ENCODE measurements at places on chromosomes 1 and 21. TPM values are rescaled to one million over a fixed set of nuclear protein-coding genes. Genes with fewer than 3 reads are reported as not detected.
A peak's percentile ranks its signal among the peaks of the same experiment; 100 is the strongest.

S100A7A gene
- polyA plus RNA-seq: not detected

AADACL4 gene
- polyA plus RNA-seq: not detected

GRCh38 chr21:45280178-45280821, 7.4 kb downstream of the POFUT2 start:
- no peak for DNase-seq

DNA sequence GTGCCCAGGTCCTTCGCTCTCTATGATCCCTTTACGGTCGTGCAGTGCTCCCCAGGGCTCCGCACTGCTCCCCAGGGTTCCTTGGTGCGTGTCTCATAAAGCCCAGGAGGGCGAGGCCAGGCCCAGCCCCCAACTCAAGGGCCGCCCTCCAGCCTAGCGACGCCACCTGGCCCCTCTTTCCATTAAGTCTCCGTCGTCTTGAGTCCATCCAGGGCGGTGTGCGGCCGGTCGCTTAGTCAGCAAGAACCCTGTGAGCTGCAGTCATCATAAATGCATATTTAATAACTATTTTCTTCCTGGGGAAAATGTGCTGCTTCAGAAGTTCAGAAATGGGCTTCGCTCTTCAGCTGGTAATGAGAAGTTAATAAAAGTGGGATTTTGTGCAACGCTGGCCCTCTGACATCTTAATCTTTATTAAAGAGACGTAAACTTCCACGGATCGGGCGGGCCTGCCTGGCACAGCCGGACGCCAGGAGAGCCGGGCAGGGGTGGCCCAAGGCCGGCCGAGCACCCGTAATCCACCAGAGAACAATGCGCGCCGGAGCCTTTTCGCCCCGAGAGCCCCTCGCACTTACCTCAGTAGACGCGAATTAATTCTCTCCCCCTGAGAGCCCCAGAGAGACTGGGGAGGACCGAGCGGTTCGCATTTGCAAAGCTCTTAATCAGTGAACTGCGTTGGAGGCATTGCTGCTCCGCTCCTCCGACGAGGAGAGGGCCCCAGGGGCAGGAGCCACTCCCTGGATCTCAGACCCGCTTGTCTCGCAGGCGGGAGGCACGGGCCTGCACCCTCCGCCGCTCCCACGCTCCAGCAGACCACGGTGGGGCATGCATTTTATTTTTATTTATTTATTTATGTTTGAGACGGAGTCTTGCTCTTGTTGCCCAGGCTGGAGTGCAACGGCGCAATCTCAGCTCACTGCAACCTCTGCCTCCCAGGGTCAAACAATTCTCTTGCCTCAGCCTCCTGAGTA, 188.3 kb upstream of the ARHGEF16 start:
- no peak for DNase-seq

- no peak for DNase-seq
Measured at GRCh38 chr1:233869680-233870079, 34.8 kb upstream of the SLC35F3 start.

- DNase-seq: no peak
Measured at GRCh38 chr1:226601456-226601855, 52.9 kb downstream of the STUM start.

- no peak for DNase-seq
Measured at GRCh38 chr21:19603011-19603593, 1199.5 kb upstream of the TMPRSS15 start.

DNA sequence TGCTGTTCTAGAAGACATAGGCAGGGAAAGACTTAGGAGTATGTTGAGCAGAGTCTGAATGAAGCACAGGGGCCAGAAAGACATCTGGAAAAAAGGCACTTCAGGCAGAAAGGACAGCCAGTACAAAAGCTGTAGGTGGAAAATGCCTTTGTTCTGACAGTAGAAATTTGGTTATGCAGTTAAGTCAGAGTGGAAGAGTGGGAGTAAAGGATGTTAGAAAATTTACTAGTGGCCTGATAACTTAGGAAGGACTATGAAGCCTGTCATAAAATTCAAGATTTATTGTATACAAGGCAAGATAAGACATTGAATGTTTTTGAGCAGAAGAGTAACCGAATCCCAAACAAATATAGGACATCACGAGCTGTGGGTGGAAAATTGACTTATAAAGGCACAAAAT, 987.9 kb downstream of the PLA2G4A start:
- no peak for DNase-seq

GRCh38 chr21:34821717-34822116, 152.9 kb downstream of the CLIC6 start:
- no peak for DNase-seq

GRCh38 chr1:241816008-241816407, 32.0 kb upstream of the EXO1 start:
- DNase-seq: no peak

- DNase-seq: no peak
Measured at GRCh38 chr1:65493802-65494201, 73.3 kb downstream of the LEPR start.

GRCh38 chr1:167345386-167345733, 124.7 kb downstream of the POU2F1 start:
- no peak for DNase-seq

DNA sequence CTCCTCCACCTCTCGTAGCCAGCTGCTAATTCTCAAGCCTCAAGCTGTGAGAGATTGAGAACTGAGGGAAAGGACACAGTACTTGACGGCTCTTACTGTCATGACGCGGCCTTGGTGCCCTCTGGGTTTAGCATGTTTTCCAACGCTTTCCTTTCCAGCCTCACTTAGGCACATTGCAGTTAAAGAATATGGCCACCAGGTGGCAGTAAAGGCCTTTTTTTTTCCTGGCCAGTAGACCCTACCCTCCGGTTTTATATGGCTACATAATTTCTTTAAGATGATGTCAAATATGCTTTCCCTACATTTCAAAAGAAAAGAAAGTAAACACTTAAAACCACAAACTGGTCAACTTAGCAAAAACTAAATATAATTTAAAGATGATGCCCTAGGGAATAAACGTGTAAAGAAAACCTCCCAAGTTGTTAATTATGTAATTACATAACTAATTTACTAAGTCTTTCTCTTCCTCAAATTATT, 56.8 kb upstream of the PRDX6 start:
- peak; percentile 86 for DNase-seq

IKBKE gene
- polyA plus RNA-seq: 27.0 TPM

DNA sequence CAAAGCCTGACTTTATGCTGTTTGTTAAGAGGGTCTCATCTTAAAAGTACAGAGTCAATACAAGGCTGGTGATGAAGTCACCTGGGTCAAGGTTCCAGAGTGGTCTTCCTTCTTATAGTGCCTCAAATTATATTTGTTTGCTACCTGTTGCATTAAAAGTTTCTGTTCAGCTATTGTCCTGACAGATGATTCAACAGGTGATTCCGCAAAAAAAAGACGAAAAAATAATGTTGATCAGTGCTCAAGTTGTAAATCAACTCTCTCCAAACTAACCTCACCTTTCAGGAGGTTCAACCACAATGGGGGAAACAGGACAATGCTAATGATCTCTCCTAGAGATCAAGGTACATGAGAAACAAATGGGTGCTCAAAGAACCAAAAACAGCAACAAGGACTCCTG, 35.7 kb downstream of the HSF2BP start:
- DNase-seq: no peak

CLDN19 gene
- polyA plus RNA-seq: 5.6 TPM

DMRTA2 gene
- not detected for polyA plus RNA-seq

DNA sequence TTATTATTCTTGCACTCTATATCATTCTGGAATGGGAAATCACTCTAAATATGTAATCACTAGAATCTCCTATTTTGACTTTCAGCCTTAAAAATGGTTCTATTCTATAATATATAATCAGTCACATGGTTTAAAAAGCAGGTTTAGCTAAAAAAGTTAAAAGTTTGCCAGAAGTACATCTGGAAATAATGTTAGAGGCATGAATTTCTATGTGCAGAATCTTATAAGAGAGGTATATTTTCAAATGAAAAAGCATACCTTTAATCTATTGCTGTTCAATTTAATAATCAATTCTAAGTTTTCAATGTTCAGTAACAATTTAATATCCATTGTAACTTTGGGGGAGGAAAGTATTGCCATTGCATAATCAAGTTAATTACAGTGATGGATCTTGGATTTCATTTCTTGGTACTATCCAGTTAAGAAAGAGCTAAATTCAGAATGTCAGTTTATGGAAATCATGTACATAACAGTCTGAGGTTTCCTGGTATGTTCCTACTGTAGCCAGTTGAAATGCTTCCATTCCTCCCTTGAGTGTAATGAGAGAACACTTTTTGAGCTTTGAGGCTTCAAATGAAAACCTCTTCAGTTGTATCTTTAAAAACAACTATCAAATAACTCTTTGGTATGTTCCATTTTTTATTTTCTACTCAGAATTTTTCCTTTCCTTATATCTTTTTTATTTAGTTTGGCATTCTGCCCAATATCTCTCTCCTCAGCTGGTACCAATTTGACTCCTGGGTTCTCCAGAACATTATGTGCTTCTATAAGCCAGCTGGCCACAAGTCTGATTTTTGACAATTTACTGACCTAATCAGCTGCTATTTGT, 175.7 kb upstream of the COL11A1 start:
- no peak for DNase-seq

DNA sequence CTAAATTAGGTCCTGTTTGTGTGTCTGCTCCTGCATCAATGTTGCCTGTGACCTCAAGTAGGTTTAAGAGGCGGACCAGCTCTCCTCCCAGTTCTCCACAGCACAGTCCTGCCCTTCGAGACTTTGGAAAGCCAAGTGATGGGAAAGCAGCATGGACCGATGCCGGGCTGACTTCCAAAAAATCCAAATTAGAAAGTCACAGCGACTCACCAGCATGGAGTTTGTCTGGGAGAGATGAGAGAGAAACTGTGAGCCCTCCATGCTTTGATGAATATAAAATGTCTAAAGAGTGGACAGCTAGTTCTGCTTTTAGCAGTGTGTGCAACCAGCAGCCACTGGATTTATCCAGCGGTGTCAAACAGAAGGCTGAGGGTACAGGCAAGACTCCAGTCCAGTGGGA, 79.9 kb downstream of the PRDM2 start:
- DNase-seq: no peak

GPR161 gene
- 27.6 TPM for polyA plus RNA-seq

GRCh38 chr1:167166690-167167075, 54.0 kb upstream of the POU2F1 start:
- DNase-seq: no peak

GRCh38 chr1:219483530-219483929, 129.4 kb downstream of the ZC3H11B start:
- no peak for DNase-seq

DNA sequence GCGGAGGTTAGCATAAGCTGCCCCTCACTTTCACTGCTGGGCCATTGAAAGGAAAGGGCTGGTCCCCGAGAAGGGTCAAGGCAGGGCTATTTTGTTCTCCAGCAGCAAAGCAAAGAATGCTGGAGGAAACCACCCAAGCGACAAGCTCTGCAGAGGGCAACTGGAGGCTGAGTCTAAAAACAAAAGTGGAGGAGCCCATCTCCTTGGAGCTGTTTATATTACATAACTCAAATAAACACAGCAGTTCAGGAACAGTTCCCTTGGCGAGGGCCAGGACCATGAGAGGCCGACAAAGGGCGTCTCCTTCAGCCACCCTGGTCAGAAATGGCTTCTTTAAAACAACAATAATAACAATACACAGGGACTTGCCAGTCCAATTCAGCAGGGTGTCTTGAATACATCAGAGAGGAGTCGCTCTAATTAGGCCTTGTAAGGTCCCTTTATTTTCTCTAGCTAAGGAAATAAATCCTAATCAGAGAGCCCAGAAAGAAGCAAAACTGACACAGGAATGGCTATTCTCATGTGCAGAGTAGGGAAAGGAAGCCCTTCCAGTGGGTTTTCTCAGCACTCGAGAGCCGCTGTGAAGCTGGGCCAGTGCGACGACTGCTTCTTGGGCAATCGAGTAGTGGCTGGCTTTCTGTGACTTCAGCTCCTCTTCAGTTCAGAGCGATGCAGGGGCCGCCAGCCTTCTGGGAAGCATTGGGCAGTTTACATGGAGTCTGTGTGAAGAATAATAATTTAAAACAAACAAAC, 57.0 kb upstream of the TARBP1 start:
- DNase-seq: peak; percentile 77

GRCh38 chr1:8462371-8462892, 144.5 kb downstream of the SLC45A1 start:
- DNase-seq: no peak

GRCh38 chr1:204104331-204105130, 31.6 kb downstream of the SOX13 start:
- DNase-seq: no peak

DNA sequence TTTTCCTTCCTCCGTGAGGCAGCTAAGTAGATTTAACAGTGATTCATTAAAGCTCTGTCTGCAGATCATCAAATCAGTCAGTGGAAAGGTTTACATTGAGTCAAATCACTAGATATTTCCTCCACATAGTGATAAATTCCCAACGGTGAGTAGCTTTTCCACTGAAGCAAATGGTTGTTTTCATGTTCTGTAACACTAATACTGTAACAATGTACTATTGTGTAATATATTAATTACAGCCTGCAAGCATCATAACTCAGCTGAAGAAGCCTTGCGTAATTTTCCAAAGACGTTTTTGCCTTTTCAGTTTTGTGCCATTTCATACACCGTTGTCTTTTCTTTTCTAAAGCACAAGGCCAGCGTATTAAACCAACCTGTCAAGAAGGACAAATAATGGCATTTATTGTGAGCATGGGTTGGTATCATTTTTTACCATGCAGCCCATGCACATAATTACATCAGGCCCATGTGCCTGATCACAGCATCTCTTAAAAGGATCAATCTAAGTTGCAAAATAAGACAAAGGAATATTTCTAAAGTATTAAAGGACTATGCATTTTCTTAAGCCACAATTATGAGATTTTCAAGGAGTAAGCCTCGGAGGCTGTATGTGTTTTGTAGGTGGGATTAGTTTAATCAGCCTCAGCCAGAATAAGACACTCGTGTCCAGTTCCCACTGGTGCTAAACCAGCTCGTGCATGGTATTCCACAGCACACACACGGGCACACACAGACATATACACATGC, 16.7 kb upstream of the PDE9A start:
- DNase-seq: peak; percentile 84

LRRN2 gene
- 5.2 TPM for polyA plus RNA-seq

DNA sequence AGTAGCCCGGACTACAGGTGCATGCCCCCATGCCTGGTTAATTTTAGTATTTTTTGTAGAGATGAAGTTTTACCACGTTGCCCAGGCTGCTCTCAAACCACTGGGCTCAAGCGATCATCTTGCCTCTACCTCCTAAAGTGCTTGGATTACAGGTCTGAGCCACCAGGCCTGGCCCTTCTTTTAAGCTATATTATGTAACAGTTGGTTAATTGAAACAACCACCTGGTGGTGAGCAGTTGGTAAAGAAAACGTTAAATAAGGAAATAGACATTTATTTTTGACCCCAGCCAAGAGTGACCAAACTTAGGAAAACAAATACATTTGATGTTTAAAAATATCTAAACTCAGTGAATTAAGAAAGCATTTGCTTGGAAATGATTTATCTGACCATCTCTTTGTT, 12.1 kb upstream of the PDC start:
- no peak for DNase-seq

ECM1 gene
- 2.9 TPM for polyA plus RNA-seq

DNA sequence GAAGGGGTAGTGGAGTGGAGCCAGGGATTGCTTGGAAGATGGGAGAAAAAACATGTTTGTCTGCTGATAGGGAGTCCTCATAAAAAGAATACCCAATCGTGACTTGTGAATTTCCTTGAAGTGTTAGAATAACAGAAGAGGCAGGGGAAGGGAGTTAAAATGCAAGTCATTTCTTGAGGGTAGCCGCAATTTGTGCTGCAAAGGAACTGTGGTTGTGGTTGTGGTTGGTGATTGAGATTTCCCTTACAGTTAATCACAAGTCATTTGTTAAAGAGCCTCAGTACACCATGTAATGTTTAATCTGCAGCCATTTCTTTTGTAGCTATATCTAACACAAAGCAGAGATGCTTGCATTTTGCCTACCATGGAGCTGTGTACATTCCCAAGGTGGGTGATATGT, 38.5 kb upstream of the EGLN1 start:
- peak; percentile 78 for DNase-seq

All from cardiac muscle cell (in vitro differentiated cells and primary cell).